ENCODE measurements at places on chromosomes 3 and 15.

- DNase-seq = no peak
Observed at GRCh38 chr3:32577581-32578556, 7.2 kb upstream of the DYNC1LI1 start.

- DNase-seq = no peak
Observed at GRCh38 chr3:124115279-124115678, 123.4 kb upstream of the ROPN1 start.

GRCh38 chr3:59535791-59536221, 486.0 kb upstream of the CFAP20DC start:
- no peak for DNase-seq

GRCh38 chr3:130738241-130738640, 8.4 kb downstream of the PIK3R4 start:
- DNase-seq = no peak

GRCh38 chr3:72194458-72194857, 409.5 kb upstream of the PROK2 start:
- DNase-seq = no peak

DNA sequence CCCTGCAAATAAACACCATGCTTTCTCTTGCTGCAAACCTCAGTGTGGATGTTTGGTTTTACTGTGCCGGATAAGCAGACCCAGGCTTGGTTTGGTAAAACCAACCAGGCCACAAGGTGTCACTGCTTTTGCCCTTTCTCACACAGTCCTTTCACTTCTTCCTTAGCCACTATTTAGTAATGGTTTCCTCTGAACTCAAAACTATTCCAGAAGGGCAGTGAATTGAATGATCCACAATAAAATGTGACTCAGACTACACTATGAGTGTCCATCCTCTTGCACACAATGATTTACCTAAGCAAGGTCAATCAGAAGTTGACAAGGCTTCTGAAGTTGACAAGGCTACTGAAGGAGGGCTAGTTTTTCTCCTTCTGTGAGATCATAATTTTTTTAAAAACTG, 552.4 kb upstream of the CCDC54 start:
- no peak for DNase-seq

DNA sequence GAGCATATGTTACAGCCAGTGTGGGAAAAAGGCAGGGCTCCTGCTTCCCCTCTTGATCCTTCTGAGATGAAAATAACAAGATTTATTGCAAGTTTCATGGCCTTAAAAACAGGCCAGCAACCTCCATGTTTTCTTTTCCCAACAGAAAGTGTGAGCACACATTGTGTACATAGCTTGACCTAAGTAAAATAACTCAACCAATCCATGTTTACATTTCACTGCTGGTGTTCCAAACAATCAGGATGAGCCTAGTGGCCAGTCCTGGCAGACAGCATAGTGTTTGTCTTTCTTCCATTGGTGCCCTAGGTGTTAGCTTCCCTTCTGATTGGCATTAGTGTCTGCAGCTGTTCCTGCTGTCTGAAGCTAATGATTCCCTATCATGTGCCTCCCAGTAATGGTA, 847.7 kb downstream of the EPHA3 start:
- DNase-seq = no peak

DNA sequence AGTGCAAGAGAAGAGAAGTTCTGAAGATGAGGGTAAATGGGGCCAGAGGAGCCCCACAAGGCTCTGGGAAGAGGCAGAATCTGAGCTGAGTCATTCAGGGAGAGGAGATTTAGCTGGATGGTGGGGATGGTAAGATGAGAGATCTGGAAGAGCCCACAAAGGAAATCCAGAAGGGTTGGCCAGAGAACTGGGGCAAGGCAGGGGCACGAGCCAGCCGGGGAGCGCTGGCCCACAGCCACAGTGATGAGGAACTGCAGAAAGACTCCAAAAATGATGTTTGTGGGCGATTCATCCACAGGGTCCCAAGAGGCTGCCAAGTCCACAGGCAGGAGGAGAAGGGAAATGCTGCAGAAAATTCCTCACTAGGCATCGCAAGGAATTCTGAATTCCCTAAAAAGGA, 75.9 kb upstream of the ATP2B2 start:
- no peak for DNase-seq
